Activated CD4-positive, alpha-beta T cell treated with anti-CD3 and anti-CD28 coated beads, Interleukin-2, amount 10 ng/mL, durations not matched to agents 7 days and 5 days (primary cell): ENCODE measurements at places on chromosomes 7 and 10. TPM values are rescaled to one million over a fixed set of nuclear protein-coding genes. Genes with fewer than 3 reads are reported as not detected.

- no peak for DNase-seq
These were observed 78.5 kb upstream of the LANCL2 start for GRCh38 chr7:55286666-55287065.

GRCh38 chr10:5522913-5523560 is 1.7 kb upstream of the CALML3 start:
- no peak for DNase-seq

GRCh38 chr7:7706101-7706511 is 12.3 kb downstream of the RPA3 start:
- DNase-seq = no peak

- DNase-seq = no peak
These were observed 25.2 kb downstream of the FGFR2 start for GRCh38 chr10:121572859-121573537.

DNA sequence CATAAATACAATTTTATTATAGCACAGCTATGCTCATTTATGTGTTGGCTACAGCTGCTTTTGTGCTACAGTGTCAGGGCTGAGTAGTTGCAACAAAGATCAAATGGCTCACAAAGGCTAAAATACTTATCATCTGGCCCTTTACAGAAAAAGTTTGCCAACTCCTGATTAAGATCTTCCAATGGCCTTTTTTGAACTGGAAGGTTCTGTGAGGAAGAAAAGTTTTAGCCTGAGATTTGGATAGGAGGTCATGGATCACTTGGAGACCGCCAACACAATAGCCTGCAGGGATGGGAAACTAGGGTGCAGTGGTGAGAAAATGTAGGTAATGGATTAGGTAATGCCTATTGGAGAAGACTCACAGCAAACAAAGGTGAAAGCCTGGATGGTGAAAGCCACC is 169.8 kb downstream of the NOC3L start:
- no peak for DNase-seq

- DNase-seq = no peak
These were observed 609.4 kb upstream of the PCDH15 start for GRCh38 chr10:55410415-55410885.

DNA sequence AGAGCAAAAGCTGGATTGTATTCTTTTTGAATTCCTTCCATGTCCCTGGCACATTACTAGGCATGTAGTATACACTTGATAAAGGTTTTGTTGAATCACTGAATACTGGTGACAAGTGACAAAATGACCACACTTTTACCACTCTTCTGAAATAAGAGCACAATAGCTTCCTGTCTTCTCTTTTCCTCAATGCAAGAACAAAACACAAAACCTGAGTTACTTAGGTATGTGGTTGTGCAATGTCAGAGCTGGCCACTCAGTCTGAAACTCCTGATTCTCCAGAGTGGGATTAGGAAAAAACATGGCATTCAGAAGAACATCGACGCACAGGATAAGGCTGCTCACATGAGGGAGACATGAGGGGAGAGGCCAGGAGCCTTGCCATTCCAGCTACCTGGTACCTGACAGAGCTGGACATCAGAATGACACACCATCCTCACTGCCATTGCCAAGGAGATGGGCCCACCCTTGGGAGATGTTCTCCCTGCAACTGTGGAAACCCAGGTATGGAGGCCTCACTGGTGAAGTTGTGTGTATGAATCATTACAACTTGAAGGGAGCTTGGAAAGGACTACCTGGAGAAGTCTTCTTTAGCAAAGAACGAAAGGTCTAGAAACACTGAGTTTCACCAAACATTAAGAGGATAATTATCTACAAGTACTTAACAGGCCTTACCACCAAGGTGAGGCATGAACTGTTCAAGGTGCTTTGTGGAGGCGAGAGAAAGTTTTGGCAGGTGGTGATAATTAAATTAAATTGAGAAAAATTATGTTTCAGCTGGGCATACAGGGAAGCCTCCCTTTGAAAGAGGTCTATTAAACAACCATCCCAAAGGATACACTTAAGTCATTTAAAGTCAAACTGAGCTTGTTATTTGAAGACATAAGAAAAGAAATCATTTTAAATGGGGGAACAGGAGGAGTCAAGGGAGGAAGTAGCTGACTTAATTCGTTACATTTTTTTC is 246.5 kb upstream of the AOAH start:
- DNase-seq = no peak

DNA sequence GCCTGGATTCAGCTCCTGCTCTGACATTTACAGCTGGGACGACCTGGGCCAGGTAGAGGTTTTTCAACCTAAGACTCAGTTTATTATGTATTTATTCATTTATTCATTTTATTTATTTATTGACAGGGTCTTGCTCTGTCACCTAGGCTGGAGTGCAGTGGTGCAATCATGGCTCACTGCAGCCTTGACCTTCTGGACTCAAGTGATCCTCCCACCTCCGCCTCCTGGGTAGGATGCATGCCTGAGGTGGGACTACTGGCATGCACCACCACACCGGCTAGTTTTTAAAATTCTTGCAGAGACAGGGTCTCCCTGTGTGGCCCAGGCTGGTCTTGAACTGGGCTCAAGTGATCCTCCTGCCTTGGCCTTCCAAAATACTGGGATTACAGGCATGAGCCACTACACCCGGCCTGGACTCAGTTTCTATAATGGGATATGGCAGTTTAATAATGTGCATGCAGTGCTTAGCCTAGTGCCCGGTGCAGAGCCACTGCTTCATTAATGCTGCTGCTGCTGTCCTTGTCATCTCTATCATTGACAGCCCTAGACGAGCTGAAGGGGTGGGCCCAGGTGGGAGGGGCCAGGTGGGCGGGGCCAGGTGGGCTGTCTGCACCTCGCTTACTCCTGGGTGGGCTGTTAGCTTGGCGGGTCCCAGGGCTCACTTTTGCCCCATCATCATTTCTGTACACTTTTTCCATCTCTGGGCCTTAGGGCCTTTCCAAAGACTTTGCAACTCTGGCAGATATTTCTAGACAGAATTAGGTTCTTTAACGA is 92.6 kb downstream of the LHPP start:
- no peak for DNase-seq

DNA sequence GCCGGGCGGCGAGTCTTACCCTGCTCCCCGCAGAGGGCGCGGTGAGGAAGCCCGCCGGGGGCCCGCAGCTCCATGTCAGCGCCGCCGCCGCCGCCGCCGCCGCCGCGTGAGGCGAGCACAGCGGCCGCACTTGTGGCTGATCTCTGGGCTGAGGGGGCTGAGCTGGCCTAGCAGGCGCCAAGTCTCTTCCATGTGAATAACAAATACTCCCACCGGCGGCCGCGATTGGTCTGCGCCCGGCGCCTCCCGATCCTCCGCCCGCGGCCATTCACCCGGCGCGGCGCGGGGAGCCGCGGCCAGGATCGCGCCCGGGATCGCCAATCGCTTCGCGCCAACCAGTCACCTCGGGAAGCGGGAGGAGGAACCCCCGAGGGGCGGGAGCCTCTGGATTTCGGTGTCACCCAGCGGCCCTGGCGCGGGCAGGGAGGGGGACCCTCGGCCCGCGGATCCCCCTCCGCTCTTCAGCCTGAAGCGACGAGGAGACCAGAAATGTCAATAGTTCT is at the start of gene GRM8:
Gene GRM8, minus strand, starts transcription at position 164 of the 503 bp plus-strand sequence.
- DNase-seq = no peak

GRCh38 chr7:73606801-73607691 is 17.3 kb downstream of the MLXIPL start:
- DNase-seq = peak; percentile 63

DNA sequence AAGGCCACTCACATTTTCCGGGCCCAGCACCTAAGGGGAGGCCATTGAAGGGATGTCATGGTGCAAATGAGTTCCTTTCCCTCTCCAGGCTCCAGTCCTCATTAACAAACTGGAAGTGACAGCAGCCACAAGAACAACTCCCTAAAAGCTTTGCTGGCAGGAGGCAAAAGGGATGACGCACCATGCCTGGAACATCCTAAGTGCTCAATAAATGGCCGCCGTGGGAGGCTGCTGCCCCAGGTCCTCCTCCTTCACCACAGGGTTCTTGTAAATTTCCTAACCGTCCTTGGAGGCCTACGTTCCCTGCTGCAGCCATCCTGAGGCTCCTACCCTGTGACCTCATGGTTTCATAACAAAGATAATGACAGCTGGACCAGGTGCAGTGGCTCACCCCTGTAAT is 41.3 kb upstream of the CAMK1D start:
- no peak for DNase-seq

GRCh38 chr7:143145-143751 is 49.1 kb upstream of the FAM20C start:
- DNase-seq = no peak

GRCh38 chr10:102324061-102324460 is 71.4 kb upstream of the NFKB2 start:
- no peak for DNase-seq

GRCh38 chr10:61470740-61471139 is 17.6 kb upstream of the TMEM26 start:
- no peak for DNase-seq

DNA sequence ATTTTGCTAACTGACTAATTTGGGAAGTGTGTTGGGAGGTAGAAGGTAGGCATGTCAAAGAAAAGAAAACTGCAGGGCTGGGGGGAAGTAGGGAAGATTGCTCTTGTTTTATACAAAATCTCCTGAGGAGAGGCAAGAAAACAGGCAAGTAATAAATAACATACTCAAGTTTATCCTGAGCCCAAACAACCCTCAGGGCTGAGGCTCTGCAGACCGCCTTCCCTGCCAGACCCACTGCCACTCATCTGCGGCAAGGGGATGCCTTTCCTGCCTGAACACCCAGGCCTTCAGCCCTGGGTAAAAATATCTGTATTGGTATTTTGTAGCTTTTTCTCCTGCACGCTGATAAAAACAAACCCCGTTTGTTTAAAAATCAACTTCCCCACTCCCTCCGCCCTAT is 399.8 kb upstream of the NFE2L3 start:
- DNase-seq = no peak

DNA sequence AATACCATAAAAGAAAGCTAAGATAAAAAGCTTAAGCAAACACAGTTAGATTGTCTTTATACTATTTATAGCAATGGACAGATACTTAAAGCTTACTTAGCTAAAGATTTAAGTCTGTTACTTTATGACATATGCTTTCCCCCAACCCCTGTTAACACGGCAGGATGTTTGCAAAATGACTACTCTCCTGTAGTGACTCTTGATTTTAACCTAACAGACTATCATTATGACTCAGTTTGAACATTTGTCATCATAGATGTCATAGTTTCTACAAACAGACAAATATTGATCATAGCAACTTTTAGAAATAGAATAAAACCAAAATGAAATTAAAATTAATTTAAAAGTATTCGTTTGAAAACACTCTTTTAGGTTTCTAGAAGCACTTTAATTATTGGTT is 7.8 kb upstream of the COMMD3 start:
- DNase-seq = peak; percentile 38

- no peak for DNase-seq
These were observed 492.5 kb downstream of the ARL4A start for GRCh38 chr7:13179775-13180523.

DNA sequence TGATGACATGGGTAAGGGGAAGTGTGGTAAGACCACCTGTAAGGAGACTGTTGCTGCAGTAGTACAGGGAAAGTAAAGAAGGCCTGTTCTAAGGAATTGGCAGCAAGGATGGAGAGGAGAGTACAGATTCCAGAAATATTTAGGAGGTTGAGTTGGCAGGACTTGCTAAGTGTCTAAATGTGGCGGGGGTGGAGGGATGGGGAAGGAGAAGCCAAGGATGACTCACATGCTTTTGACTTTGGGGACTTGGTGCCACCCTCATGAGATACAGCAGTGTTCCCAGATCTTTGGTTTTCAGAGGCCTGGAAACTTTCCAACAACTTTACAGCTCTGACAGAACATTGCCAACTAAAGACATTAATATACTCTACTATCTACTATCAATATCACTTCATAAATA is 45.4 kb downstream of the CDK6 start:
- DNase-seq = no peak

- DNase-seq = no peak
These were observed 93.6 kb downstream of the NKX6-2 start for GRCh38 chr10:132692311-132692710.

PDE6C gene
- total RNA-seq = not detected

LSM8 gene
- total RNA-seq = 51.6 TPM

ANKIB1 gene
- 57.7 TPM for total RNA-seq

FAM53B gene
- total RNA-seq = 30.1 TPM

TWNK gene
- 11.6 TPM for total RNA-seq

STAG3 gene
- 24.7 TPM for total RNA-seq

TLX1 gene
- total RNA-seq = not detected

FAM25G gene
- not detected for total RNA-seq
